ENCODE measurements at places on chromosomes 16 and 17.

GRCh38 chr16:24075931-24076716 lies 180.0 kb upstream of the CACNG3 start:
- DNase-seq = no peak

- DNase-seq = no peak
These were observed 245.0 kb downstream of the CPPED1 start for GRCh38 chr16:12558641-12559040.

DNA sequence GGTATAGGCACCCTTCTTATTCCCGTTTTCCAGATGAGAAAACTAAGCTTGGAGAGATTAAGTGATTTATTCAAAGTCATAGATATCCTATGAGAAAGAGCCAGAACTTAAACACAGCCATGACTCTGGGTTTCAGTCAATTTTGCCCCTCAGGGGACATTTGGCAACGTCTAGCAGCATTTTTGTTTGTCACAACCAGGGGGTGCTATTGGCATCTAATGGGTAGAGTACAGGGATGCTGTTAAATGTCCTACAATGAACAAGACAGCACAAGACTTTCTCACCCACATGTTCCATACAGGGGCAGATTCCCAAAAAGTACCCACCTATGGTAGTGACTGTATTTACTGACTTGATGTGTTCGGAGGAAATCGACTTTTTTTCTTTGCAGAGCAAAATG lies 4.8 kb upstream of the SHISA9 start:
- DNase-seq = no peak

GRCh38 chr17:70169709-70170597 lies 621 bp downstream of the KCNJ2 start:
- no peak for DNase-seq

GRCh38 chr16:12318661-12319427 lies 342.3 kb downstream of the SNX29 start:
- DNase-seq = no peak

GRCh38 chr16:22641131-22641628 lies 130.5 kb downstream of the NPIPB5 start:
- no peak for DNase-seq

GRCh38 chr17:66240630-66241029 lies 11.4 kb upstream of the APOH start:
- DNase-seq = no peak

DNA sequence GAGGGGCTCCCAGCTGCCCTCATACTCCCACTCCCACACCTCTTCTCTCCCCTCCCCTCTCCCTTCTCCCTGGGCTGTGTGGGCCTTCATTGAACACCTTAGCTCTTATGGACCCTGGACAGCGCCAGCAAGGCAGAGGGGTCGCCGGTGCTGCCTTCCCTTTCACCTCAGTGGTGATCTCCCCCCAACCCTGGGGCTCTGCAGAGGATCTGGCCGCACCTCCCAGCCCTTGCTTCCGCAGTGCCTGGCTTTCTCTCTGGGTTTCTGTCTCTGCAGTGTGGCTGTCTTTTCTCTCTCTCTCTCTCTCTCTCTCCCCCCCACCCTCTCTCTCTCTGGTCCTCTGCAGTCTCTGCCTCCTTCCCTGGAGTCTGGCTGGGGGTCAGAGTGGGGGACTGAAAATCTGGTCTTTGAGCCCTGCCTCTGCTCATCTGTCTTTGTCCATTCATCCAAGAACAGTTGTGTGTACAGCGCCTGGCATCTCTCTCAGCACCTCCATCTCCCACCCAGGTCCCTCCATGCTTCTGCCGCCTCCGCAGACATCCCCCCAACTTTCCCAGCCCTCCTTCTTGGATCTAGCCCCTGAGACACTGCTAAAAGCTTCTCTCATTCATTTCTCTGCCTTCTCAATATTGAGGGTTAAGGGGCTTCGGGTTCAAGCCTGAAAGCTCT lies 1.1 kb downstream of the SEZ6L2 start:
- DNase-seq = no peak

- no peak for DNase-seq
These were observed 82.3 kb downstream of the CMIP start for GRCh38 chr16:81526935-81527334.

DNA sequence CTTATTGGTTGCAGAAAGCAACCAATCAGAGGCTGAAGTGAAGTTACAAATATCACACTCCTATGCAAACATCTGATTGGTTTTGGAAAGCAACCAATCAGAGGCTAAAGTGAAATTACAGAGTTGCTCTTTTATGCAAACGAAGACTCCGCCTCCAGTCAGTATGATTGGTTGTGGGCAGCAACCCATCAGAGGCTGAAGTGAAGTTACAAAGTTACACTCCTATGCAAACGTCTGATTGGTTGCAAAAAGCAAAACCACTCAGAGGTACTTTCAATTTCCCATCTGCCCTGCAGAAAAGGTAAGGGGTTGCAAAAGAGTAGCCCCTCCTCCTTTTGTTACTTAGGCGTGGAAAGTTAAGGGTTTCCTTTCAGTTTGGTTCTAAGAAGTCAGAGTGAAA lies 697.3 kb downstream of the MAF start:
- no peak for DNase-seq

DNA sequence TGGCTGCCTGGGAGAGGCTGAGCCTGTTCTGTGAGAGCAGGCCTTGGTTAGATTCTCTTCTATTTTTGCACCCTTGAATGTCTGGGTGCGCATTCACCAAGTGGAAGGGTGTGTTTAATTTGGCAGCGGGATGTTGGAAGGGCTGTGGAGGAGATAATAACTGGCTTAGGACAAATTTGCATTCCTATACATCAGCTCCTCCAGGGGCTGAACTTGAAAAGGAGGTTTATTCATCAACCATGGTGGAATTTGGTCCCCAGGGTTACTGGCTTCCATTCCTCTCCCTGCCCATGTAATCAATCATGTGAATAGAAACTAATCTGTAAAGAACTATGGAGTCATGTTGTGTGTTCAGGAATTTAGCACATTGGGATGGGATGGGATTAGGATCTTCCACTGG lies 100.2 kb upstream of the FOXF1 start:
- DNase-seq = no peak

DNA sequence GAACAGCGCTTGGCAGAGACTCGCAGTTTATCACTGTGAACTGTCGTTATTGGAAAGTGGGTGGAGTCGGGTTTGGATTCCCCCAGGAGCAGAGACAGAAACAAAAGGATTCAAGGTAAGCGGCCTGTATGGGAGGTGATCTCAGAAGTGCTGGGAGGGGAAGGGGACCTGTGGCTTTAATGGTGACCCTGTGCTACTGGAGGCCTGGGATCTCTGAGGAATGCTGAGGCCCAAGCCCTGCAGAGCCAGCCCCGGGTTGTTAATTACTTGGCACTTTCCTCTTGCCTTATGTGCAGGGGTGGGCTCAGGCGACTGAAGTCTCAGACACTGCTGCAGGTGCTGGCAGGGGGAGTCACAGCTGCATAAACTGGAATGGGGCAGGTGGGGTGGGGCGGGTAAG lies 27.4 kb downstream of the IRF8 start:
- no peak for DNase-seq

DNA sequence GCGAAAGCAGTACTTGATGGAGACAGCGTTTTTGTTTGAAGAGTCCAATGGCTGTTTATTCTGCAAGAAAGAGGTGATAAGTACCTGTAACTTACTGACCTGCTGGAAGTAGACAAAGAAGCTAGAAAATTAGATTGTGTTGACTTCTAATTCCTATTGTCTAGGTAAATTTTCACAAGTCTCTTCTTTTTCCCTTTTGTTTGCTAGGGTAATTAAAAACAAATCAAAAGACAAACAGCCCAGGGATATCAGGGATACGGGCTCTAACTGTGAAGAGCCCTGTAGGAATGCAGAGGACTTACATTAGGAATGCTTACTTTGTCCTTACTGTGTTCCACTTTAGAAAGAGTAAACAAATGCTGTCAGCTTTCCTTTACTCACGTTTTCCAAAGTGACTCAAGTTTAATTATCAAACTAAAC lies 7.0 kb downstream of the PSME3IP1 start:
- no peak for DNase-seq

- no peak for DNase-seq
These were observed 247.9 kb downstream of the CDH13 start for GRCh38 chr16:82874672-82875071.

DNA sequence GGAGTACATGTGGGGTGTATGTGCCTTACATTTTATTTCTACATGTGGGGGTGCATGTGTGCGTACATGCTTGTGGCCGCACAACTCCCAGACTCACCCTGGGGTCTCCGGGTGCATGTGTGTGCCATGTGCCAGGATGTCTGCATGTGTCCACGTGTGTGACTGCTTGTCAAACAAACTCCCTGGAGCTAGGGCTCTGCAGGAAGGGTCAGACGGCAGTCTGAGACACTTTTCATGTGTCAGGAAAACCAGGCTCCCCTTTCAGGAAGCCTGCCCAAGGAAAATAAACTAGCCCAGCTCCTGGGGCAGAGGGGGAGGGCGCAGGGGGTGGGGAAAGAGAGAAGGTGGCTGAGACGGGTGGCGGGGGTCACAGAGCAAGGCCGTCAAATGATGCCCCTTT lies 44.7 kb downstream of the FZD2 start:
- DNase-seq = no peak

DNA sequence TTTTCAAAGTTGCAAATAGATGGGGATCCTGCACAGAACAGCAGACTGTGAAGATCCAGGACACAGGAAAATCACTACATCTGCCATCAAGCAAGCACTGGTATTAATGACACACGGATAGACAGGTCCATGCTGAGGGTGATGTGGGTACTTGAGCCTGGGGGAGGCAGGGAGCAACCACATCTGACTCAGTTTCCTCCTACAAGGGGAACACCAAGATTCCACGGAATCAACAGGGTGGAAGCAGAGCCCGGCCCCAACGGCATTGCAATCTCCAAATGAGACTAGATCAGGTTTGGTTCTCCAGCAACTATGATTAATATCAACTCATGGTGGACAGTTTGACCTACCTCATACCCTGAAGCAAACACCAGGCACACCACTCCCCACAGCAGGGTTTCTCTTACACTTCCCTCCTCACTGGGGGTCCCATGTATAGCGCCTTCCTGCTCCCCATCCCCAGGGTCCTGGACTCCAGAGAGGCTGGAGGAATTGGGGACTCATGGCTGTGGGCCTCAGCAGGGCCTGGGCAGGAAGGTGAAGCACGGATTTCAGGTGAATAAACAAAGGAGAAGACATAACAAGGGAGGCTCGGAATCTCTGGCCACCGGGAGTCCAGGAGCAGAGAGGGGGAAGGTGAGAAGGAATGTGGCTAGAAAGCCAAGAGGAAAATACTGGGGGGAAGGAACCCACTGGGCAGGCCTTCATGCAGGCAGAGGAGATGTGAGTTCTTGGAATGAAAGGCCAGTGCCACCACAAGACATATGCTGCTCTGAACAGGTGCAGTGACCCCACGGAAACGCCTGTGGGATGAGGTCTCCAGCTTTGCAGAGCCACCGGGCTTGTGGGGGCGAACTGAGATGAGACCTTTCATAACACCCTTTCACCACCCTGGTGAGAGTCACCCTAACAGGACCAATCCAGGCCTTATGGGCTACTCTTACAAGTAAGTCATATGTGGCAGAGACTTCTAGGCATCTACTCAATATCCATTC lies 29.5 kb upstream of the PIK3R6 start:
- no peak for DNase-seq

DNA sequence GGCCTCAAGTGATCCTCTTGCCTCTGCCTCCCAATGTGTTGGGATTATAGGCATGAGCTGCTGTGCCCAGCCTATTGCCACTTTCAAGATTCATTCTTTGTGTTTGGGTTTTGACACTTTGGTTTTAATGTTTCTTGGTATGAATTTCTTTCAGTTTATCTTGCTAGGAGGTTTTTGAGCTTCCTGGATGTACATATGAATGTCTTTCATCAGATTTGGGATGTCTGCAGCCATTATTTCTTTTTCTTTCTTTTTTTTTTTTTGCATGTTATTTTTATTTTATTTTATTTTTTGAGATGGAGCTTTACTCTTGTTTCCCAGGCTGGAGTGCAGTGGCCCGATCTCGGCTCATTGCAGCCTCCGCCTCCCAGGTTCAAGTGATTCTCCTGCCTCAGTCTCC lies 18.5 kb downstream of the MRPL45 start:
- DNase-seq = no peak

DNA sequence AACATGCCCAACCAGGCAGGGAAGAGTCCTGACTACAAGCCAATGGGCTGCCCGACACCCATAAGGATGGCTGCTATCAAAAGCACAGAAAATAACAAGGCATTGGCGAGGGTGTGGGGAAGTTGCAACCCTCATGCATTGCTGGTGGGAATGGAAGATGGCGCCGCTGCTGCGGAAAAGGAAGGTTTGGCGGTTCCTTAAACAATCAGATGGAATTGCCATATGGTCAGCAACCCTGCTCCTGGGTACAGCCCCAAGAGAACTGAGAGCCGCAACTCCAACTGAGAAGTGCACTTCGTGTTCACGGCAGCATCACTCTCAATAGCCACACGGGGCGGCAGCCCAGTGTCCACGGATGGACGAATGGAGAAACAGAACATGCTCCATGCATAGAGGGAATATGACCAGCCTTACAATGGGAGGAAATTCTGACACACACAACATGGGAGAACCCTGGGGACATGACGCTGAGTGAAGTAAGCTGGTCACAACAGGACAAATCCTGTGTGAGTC lies 193.3 kb downstream of the RBFOX3 start:
- no peak for DNase-seq

DNA sequence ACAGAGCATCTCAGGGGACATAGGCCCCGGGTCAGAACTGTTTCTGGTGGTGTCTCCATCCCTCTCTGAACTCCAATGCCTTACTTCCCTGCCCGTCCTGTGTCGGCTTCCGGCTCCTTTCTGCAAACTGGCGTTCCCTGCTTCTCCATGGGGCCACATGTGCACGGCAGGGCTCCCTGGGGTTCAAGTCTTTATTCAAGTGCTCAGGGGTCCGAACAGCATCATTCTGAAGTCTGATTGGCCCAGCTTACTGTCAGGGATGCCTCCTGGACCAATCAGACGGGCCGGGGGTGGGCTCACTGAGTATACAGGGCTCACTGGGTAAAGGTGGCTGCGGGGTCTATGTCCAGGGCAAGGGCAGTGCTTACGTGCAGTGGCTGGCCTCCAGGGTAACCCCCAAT lies 17.1 kb downstream of the C16orf82 start:
- DNase-seq = no peak

GRCh38 chr16:53773150-53773846 lies 69.3 kb downstream of the FTO start:
- DNase-seq = no peak

DNA sequence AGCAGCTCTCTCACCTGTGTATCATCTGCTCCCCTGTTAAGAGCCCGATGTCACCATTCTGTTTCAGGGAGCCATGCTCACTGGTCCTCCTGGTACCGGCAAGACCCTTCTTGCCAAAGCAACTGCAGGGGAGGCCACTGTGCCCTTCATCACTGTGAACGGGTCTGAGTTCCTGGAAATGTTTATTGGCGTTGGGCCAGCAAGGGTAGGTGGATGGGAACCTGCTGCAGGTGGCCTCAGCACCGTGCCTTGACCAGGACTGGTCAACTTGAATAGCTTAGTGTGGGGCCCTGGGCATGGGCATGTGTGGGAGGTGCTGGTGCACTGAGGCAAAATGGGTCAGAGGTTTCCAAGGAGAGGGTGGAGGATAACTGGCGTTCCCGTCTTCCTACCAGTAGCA lies 28.5 kb downstream of the DBNDD1 start:
- DNase-seq = no peak

- no peak for DNase-seq
These were observed 54.1 kb downstream of the PIMREG start for GRCh38 chr17:6498356-6498755.

- DNase-seq = no peak
These were observed 40.0 kb upstream of the HLF start for GRCh38 chr17:55224746-55225145.

GRCh38 chr17:49315551-49316257 lies 46.3 kb downstream of the ZNF652 start:
- DNase-seq = peak; percentile 60
